ENCODE measurements at places on chromosomes 4 and X.

DNA sequence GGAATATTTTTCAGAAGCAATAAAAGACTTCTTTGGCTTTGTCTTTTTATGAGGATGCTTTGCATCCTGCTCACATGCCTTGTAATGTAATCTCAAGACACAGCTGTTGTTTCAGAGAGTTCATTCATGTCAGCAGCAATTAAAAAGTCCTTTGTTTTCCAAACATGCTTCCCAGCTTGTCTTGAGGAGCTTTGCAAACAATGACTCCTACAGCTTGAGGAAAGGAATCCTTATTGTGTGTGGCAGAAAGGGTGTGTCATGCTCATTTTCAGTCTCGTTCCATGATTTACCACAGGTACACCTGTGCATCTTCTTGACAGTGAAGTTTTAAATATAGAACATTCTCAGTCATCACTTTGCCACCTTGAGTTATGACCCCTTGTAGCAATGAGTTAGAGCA, 139.2 kb upstream of the AADAT start:
- DNase-seq, result no peak

DNA sequence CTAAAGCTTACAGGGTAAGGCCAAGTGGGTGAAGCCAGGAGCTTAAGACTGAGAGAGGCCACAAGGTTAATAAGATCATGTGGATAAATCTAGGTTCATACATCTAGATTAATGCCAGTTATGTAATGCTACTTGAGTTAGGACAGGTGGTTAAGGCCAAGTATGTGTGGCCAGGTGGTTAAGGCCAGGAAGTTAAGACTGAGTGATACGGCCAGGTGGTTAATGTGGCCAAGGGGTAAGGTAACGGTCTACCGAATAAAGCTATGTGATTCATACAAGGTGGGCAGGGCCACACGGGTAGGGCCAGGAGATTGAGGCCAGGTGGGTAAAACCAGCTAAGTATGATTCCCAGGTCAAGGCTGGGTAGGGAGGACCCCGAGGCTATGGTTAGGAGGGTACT, 223.0 kb downstream of the TACR3 start:
- no peak for DNase-seq

GRCh38 chr4:185865901-185866328, 53.9 kb upstream of the SORBS2 start:
- DNase-seq, result no peak

DNA sequence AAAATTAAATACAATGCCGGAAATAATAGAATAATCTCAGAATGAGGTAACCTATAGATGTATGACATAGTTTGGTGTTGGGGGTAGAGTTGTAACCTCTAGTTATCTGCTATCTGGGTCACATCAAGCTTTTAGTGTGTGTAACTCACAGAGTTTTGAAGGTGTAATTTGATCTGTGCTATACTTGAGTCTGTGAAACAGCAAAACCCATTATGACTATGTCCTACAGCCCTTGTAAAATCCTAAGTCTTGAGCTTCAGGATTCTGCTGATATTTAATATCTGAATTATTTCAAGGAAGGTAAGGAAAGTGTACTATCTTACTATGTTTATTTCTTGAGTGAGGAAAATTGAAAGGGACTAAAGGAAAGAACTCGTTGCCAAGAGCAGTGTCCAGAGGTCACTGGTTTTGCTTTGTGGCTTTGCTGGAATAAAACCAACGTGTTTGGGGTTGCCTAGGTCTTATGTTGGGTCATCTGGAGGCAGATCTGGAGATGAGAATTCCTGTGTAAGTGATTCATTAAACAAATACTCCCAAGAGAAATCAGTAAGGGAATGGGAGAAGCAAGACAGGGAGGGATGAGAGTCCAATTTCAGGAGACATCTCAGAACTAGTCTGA, 107.8 kb upstream of the CBLL2 start:
- DNase-seq, result no peak

GRCh38 chrX:23888887-23889501, 18.7 kb downstream of the APOO start:
- no peak for DNase-seq

GRCh38 chrX:131262200-131262599, 26.9 kb downstream of the IGSF1 start:
- no peak for DNase-seq

DNA sequence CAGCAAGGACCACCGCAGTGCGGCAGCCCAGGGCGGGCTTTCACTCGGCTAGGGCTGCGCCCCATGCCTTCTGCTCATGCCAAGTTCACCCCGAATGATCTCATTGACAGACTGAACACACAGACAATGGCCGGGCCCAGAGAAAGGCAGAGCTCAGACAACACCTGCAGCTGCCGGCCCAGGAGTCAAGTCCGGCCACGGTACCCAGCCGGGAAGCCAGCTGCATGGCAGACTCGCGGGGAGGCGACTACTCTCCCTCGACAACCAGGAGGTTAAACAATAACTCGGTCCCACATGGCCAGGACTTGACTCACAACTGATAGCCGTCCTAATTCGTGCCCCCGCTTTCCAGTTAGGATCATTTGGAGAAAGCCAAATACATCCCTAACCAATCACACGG, 50.4 kb downstream of the ABLIM2 start:
- DNase-seq, result no peak

- DNase-seq, result no peak
Observed at GRCh38 chr4:8594097-8595038, 1.8 kb downstream of the CPZ start.

DNA sequence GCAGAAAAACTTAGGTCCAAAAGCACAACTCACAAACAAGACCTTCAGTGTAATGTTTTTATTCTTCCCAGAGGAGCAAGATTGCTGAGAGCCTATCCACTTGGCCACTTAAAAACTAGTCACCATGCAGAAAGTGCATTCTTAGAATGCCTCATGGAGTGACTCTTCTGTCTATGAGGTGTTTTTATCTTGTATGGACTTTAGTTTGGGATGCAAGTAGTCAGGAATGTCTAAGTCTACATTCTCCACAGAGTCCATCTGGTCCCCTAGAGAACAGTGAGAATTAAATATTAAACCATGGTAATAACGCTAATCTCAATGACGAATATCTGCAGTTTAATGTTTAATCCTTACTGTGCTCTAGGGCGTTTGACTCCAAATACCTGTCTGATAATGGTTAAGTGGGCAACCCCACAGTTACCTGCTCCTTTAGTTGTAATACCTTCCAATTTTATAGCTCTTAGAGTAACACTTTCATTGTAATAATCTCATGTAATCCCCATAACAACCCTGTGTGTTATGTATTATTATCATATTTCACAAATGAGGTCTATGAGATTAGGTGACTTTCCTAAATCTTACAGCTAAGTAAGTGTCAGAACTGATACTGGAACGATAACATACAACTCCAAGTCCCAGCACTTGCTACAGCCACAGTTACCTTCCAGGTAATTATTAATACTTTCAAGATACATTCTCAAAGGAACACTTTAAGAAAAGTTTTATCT, 235.6 kb upstream of the JADE1 start:
- no peak for DNase-seq

- no peak for DNase-seq
Observed at GRCh38 chrX:30865015-30865414, 24.0 kb downstream of the TAB3 start.

DNA sequence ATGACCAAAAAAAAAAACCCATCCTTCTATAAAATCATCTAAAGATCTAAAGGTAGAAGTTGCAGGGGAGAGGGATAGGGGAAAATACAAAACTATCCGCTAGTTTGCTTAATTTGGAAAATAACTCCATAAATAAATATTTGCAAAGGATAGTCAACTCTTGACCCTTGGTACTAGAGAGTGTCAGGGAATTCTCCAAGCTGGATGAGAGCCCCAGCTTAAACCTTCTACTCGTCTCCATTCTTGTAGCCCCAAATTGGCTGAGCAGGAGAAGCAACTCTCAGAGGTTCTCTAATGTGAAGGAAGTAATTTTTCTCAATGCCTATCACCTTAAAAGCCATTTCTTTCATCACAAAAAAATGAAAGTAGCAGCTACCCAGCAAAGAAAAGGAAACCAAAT, 35.2 kb downstream of the ACSL4 start:
- no peak for DNase-seq

DNA sequence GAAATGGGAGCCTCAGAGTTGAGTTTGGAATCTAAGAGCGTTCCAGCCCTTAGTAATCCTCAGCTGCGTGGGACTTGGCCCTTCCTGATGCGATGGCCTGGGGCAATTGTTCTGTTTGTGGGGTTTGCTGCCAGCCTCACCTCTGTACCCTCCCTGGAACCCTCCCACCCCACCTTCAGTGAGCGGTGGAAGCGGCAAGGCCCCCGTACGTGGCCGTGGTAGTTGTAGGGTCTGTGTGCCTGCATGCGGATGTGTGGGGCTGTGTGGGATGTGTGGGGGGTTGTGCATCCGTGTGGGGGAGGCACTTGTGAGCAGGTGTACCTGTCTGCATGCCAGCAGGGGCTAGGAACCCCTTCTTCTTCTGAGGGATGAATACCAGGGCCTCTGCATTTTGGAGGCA, 65.4 kb upstream of the ADRA2C start:
- DNase-seq, result no peak

DNA sequence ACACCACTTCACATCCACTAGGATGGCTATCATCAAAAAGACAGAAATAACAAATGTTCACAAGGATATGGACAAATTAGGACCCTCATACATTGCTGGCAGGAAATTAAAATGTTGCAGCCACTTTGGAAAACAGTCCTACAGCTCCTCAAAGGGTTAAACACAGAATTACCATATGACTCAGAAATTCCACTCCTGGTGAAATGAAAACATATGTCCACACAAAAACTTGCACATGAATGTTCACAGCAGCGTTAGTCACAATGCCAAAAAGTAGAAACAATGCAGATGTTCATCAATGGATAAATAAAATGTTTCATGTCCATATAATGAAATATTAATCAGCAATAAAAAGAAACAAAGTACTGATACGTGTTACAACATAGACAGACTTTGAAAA, 15.1 kb downstream of the S100G start:
- DNase-seq, result no peak

- DNase-seq, result no peak
Observed at GRCh38 chr4:122847931-122848330, 21.3 kb downstream of the FGF2 start.

DNA sequence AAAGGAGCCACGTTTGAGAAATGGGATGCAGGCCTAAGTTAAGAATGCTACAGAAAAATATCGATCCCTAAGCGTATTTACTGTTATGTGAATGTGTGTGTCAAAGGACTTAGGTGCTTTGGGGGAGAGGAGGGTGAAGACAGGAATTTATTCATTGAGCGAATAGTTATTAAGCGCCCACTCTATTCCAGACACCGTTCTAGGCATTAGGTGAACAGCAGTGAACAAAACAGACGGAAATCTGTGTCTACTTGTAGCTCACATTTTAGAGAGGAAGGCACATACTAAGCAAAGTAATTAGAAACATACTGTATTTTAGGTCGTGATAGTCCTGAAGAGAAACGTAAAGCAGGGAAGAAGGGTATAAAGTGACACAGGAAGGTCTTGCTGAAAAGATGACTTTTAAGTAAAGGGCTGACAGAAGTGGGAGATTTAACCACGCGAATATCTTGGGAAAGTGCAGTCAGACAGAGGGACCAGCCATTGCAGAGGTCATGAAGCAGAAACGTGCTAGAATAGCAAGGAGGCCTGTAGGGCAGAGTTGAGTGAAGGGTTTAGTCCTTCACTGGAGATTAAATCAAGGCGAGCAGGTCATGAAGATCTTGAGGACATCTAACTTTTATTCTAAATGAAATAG, 541 bp downstream of the AIMP1 start:
- no peak for DNase-seq

DNA sequence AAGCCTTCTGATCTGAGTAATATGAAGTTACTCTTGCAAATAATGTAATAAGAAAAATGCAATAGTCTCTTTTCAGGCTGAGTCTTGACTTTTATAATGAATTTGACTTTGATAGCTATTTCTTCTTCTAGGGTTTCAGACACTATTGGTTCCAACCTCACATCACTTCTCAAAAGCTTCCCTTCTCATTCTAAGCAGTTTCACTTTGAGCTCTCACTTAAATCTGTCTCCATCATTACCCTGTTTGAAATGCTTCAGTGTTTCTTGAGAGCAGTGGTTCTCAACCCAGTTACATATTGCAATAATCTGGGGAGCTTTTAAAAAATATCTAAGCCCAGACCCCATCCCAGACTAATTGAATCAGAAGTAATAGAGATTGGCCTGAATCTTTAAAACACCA, 40.5 kb upstream of the BMP2K start:
- DNase-seq, result no peak

- DNase-seq, result no peak
Observed at GRCh38 chrX:12319003-12319519, 180.8 kb downstream of the FRMPD4 start.

- no peak for DNase-seq
Observed at GRCh38 chr4:109174224-109174953, 128.1 kb downstream of the COL25A1 start.

DNA sequence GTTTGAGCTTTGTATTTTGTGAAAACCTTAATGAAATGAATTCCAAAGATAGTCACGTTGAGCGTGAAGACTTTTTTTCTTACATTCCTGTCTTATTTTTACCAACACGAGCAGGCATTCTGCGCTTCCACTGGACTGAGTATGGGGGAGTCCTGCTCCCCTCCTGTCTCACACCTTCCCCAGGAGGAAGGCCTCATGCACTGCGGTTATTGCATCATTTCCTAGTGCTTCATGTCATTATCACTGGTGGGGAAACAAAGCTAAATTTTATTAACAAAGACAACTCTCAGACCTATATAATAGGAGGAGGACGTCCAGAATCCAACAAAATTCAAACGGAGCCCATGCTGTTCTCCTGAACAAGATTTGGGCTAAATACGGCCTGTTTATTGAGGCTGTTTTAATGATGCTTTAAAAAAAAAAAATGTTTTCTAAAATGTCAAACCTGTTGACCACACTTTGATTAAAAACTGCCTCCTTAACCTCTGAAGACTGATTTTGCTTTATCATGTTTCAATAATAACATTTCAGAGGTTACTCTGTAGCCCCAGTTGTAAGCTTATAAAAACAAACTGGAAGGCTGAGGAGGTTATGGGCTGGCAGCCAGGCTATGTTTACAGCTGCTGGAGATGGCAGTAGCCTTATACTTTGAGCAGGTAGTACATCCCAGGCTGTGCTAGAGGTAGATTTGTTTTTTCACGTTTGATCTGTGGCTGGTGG, 118.0 kb downstream of the SOWAHB start:
- DNase-seq, result no peak

DNA sequence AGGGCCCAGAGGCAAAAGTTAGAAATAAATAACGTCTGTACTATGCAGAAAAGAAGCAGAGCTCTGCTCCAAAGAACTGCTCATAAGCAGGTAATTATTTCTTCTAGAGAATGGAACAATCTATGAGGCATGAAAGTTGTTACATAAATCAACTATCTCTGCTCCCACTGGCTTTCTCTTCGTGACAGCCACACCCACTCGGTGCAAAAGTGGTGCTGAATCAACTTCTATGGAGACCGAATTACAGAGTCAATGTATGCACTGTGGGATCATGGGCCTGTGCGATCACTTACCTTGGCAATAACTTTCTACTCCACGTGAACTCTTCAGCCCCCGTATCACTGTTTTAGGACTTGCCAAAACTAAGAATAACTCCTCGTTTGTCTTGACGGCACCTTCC, 99.4 kb upstream of the ATXN3L start:
- no peak for DNase-seq

- no peak for DNase-seq
Observed at GRCh38 chrX:54452920-54453319, 12.7 kb downstream of the TSR2 start.

All from activated CD4-positive, alpha-beta T cell treated with anti-CD3 and anti-CD28 coated beads, Interleukin-2, amount 50 U/mL, for 24 hours (primary cell).